ENCODE measurements at places on chromosomes 4 and X. TPM values are rescaled to one million over a fixed set of nuclear protein-coding genes. Genes with fewer than 3 reads are reported as not detected.

The CXCL1 gene
- total RNA-seq, result not detected

- peak; percentile 52 for DNase-seq
Measured at GRCh38 chrX:3743801-3744439, 30.5 kb upstream of the PRKX start.

- DNase-seq, result no peak
Measured at GRCh38 chrX:23365541-23365940, 30.9 kb downstream of the PTCHD1 start.

GRCh38 chr4:26402458-26402857, 81.6 kb downstream of the RBPJ start:
- DNase-seq, result no peak

The XK gene
- total RNA-seq, result not detected

The ZCCHC12 gene
- not detected for total RNA-seq

- DNase-seq, result no peak
Measured at GRCh38 chrX:38312436-38312835, 14.9 kb downstream of the RPGR start.

- no peak for DNase-seq
Measured at GRCh38 chr4:107213410-107213809, 177.3 kb upstream of the DKK2 start.

The NXT2 gene
- total RNA-seq, result 6.9 TPM

DNA sequence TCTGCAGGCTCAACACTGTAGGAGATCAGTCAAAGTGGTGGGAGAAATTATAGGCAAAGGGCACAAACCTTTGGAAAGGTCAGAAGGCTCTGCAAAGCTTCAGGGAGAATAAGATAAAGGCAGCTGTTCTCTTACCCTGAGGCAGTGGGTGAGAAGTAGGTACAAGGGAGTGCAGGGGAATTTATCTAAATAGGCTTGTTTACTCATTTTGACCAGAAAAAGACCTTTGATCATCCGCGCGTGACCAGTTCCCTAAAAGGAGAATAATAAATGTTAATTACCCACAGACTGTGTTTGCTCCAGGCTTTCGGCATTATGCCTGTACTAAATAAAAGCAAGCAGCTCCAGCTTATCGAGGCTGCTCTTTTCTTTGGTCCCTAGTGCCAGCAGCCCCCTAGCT, 9.3 kb downstream of the FGFBP2 start:
- DNase-seq, result no peak

The SPP1 gene
- not detected for total RNA-seq

DNA sequence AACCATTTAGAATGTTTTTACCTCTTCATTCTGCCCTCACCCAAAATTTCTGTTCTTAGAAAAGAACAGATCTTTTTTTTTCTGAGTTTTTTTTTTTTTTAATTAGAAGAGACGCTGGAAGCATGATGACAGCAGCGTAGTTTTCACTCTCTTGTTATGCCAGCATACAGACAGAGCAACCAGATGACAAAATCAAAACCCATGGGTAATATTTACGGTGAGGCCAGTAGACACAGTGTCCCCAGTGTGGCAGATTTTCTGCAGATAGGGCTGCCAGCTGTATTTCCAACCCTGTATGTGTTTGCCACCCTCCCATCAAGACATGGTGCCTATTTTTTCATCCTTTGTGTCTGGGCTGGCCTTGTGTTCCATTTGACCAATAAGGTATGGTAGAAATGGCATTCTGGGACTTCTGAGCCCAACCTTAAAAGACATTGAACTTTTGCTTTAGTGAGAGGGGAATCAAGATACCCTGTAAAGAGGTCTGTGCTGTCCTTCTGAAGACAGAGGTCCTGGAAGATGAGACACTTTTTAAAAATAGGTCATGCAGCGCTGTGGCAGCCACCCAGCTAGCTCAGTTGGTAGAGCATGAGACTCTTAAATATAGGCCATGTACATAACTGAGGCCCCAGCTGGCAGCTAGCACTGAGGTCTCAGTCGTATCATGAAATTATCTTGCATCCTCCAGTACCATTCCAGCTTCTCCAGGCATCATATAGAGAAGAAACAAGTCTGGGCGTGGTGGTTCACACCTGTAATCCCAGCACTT, 6.7 kb upstream of the ZNF41 start:
- no peak for DNase-seq

DNA sequence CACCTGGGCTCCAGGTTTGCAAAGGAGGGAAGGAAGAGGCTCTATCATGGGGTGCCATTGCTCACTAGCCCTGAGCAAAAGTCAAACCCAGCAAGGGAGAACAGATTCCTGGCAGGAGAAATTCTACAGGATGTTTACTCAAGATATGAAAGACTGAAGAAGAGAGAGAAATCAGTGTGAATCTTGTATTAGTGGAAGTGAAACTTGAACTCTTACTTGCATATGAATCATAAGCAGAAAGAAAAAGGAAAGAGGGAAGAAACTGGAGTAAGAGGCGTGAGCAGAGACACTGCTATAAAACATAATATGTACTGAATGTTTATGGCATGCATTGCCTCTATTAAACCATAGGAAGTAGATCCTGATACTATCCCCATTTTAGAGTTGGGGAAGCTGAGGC, 60.9 kb downstream of the C4orf46 start:
- DNase-seq, result no peak

- DNase-seq, result no peak
Measured at GRCh38 chrX:123753656-123754350, 21.0 kb upstream of the THOC2 start.

- no peak for DNase-seq
Measured at GRCh38 chrX:139851730-139852129, 81.1 kb downstream of the ATP11C start.

DNA sequence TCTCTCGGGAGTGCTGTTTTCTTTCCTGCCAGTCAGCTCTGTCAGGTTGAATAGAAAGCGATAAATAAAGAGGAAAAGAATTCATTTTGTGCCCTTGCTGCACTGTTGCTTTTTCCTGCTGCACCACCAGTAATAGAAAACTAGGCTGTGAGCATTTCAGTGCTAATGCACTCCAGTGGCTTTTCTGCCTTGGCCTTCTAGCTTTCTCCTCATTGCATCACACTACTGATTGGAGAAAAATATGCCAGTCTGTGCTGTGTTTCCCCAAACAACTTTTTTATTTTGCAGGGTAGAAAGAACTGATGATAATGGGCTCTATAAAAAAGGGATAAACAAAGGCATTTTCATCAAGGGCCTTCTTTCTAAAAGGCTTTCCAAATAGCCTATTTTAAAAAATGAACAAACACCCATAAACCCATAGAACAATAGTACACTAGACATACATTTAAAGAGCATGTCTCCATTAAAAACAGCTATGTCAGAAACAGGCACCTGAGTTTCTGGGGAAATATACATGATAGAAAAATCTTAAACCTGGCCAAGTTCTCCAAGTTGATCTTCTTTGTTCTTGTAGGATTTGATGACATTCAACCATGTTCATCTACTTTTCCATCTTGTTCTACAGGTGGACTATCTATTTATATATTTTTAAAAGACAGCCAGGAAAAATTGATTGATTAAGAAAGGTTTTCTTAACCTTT, 86.3 kb downstream of the GPRIN3 start:
- DNase-seq, result no peak

- no peak for DNase-seq
Measured at GRCh38 chrX:153642655-153643430, 4.2 kb upstream of the DUSP9 start.
